Hypothalamus (tissue), 51 donors: ENCODE measurements at places on chromosomes 2 and 18.

- no peak for DNase-seq
Observed at GRCh38 chr18:3923750-3924149, 473.8 kb downstream of the TGIF1 start.

- no peak for DNase-seq
Observed at GRCh38 chr18:42187611-42188380, 232.8 kb downstream of the PIK3C3 start.

DNA sequence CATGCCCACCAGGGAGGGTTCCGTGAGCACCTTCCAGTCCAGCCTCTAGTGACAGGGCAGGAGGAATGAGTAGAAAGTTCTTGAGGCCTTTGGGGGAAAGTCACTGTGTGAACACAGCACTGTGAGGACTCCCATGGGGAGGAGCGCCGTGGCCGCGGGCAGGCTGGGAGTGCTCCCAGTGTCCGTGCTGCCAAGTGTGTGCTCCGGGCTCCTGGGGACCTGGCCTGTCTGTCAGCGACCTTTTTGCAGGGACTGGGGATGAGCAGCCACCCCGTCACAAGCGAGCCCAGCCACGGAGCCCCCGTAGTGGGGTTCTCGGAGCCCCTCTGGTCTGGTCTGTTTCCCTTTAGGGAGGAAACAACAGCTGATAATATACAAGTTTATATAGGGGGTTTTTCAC is 36.8 kb downstream of the PDIA6 start:
- no peak for DNase-seq

DNA sequence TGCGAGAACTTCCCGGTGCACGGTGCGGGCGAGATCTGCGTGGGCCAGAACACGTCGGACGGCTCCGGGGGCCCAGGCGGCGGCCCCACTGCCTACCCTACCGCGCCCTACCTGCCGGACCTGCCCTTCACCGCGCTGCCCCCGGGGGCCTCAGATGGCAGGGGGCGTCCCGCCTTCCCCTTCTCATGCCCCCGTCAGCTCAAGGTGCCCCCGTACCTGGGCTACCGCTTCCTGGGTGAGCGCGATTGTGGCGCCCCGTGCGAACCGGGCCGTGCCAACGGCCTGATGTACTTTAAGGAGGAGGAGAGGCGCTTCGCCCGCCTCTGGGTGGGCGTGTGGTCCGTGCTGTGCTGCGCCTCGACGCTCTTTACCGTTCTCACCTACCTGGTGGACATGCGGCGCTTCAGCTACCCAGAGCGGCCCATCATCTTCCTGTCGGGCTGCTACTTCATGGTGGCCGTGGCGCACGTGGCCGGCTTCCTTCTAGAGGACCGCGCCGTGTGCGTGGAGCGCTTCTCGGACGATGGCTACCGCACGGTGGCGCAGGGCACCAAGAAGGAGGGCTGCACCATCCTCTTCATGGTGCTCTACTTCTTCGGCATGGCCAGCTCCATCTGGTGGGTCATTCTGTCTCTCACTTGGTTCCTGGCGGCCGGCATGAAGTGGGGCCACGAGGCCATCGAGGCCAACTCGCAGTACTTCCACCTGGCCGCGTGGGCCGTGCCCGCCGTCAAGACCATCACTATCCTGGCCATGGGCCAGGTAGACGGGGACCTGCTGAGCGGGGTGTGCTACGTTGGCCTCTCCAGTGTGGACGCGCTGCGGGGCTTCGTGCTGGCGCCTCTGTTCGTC is 1.7 kb downstream of the FZD7 start:
- no peak for DNase-seq

GRCh38 chr2:189285962-189286645 is 106.5 kb upstream of the COL5A2 start:
- DNase-seq, result no peak

DNA sequence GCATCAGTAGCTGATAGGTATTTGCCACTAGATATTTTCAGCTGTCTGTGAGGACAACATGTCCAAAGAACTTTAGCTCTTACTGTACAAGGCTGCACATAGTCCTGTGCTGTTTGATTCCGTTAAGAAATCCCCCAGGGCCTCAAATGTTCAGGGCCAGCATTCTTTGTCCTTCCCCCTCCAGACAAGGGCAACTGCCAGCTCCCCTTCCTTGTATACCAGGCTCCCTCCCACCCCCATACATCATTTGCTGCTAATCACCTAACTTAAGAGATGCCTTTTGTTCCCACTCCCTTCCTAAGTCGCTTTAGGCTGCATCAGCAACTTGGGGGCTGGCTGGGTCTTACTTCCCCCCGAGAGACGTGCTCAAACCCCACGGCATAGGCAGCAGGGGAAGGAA is 138.7 kb downstream of the CDH20 start:
- no peak for DNase-seq

DNA sequence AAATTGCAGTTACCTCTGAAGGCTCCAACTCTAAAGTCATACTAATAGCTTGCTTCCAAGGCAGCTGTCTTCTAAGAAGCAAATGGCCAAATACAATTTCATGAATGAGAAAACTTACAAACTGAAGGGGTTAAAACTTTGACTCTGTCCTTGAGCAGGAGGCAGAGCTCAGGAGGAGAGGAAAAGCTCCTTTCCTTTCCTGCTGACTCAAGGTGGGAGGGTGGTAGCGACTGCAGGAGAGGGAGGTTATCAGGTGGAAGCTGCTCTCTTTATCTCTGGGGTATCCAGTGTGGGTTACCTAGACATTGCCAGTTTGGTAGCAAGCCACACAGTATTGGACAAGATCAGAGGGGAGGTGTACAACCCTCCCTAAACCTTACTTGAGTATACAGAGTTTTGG is 2.7 kb upstream of the EFEMP1 start:
- DNase-seq, result no peak

- DNase-seq, result no peak
Observed at GRCh38 chr2:176039375-176039774, 37.3 kb upstream of the LNPK start.

DNA sequence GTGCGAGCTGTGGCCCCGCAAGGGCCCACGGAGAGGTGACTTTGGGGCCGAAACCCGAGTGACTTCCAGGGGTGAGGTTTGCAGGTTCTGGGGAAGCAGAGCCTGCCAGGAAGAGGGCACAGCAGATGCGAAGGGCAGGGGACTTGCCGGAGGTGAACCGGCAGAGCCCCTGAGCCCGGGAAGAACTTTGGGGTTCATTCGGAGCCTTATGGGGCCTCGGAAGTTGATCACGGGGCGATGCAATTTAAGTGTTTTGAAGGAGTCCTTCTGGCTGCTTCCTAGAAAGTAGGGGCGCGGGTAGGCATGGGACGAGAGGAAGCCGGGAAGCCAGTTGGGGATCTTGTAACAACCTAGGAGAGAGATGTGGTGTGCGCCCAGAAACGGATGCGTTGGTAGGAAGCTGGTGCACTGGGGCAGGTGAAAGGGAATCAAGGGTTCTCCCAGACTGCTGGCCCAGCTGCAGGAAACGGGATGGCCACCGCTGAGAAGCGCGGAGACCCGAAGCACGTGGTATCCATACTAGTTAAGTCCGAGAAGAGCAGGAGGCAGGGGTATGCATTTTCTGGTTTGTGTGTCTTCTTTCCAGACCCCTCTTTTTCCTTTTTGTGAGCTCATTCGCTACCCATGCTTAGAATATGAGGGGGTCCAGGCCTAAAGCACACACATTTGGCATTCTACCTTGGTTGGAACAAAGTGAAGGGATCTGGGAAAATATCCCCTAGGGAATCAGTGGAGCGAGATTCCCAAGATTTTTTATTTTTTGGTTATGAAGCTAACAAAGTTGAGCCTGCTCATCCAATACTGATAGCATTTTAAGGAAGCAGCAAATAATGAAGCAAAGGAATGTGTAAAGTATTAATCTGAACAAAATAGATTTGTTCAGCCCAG is 758 bp downstream of the SCLY start:
- DNase-seq, result no peak

DNA sequence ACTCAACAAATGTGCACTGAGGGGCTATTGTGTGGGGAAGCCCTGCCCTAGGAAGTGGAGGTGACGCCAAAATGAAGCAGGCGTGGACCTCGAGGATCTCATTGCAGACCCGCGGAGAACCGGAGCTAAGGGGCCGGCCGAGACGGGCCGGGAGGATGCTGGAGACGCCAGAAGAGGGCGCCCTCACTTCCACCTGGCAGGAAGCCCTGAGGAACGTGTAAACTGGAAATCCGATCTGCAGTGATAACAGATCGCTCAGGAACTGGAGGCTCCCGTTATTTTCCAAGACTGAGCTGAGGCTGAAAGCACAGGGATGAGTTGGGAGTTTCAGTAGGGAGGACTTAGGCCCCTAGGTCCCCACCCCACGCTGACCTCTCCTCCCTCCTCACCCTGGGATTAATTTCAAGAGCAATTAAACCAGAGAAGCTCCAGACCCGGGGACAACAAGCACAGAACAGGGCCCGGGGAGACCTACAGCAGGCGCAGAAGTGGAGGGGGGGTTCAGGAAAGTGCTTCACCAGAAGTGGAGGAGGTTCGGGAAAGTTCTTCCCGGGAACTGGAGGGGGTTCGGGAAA is 7.7 kb upstream of the COL6A3 start:
- no peak for DNase-seq

DNA sequence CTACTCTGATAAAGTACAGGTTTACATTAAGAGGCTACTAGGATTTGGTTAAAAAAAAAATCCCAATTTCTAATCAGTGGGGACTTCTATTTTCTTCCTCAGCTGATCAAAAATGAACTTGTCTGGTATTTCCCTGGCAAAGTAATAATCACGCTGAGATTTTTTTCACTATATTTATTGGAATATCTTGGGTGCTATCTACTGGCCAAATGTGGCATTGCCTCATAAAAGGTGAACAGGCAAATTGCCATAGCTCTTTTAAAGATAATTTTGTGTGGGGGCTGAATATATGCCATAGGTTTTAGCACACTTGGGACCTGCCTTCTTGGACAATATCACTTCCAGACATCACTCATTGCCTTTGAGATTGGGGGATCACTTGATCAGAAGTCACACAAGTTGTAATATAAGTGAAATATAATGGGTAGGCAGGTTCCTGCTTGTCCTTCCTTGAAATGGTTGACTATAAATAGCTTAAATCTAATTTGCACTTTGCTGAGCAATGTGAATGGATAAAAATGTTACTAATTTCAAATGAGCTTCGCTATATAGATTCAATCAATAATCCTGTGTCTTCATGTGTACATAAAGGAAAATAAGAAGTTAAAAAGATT is 7.0 kb upstream of the NXPH2 start:
- DNase-seq, result no peak

- no peak for DNase-seq
Observed at GRCh38 chr2:69559442-69560146, 83.9 kb downstream of the AAK1 start.

DNA sequence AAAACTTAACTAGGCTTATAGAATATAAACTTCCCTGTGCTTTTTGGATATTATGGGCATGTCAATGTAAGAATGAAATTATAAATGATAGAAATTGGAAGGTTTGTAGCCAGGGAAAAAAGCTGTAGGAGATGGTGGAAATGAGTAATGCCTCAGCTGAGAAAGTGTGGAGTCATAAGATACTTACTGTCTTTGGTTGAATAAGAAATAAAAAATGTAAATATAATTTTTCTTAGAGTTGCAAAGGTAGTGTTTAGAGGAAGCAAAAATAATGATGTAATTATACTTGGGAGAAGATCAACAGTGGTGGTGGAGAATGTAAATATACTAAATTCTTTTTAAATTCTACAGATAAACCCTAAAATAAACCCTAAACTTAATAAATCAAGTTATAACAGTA is 26.2 kb upstream of the RND3 start:
- no peak for DNase-seq

DNA sequence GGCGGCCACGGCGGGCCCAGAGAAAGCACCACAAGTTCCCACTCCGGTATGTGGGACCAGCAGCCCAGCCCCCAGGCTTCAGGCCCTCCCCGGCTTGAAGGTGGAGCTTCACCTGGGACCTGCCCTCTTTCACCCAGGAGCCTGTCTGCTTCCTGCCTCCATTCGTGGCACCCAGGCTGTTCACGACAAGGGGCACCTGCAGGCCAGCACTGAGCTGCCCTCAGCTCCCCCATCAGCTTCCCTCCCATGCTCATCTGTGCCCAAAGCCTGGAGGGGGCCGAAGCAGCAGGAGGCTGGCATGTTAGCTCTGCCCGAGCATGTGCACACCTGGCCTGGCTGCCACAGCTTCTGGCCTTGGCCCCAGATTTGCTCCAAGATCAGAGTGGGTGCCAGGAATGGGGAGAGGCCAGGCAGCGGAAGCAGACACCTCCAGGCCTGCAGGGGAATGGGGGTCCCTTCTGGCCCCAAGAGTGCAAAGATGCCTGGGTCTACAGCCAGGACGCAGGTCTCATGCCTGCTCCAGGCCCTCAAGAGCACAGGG is 312.4 kb upstream of the SYT4 start:
- no peak for DNase-seq

DNA sequence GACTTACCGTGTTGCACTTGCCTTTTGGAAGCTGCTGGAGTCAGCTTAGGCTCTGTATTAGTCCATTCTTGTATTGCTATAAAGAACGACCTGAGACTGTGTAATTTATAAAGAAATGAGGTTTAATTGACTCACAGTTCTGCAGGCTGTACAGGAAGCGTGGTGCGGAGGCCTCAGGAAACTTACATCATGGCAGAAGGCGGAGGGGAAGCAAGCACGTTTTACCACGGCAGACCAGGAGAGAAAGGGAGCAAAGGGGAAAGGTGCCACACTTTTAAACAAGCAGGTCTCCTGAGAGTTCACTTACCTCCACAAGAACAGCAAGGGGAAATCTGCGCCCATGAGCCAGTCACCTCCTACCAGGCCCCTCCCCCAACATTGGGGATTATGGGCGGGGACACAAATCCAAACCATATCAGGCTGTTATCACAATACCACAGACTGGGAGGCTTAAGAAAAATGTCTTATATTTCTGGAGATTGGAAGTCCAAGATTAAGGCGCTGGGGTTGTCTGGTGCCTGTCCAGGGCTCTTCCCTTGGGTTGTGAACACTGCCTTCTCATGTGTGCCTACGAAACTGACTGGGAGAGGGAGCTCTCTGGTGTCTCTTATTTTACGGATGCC is 3.6 kb upstream of the D2HGDH start:
- DNase-seq, result no peak

GRCh38 chr2:237574467-237574866 is 8.1 kb downstream of the PRLH start:
- DNase-seq, result no peak

DNA sequence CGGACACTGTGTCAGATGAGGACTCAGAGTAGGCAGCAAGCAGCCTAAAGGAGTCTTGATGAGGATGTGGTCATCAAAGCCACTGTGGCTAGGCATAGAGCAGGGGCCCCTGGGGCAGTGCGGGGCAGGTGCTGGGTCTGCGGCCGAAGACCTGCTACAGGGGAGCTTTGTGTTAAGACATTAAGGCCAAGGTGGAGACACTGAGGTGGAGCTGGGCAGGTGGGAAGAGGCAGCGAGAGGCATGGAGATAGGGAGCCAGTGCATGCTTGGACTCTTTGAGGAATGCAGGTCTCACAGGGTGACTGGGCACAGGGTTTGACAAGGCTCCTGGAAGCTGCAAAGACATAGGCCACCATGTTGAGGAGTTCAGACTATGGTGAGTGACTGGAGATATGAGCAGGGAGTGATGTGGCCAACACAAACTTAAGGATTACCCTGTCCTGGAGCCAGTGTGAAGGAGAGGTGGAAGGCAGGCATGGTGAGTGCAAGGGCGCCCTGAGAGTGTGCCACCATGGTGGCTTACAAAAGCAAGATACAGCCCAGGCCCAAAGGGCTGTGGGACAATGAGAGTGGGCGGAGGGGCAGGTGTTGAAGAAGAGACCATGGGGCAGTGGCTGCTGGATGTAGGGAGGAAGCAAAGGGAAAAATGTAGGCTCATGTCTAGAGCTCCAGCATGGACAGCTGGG is 450.9 kb upstream of the HS6ST1 start:
- DNase-seq, result no peak

GRCh38 chr18:64233851-64234250 is 85.0 kb upstream of the LINC00305 start:
- no peak for DNase-seq

- no peak for DNase-seq
Observed at GRCh38 chr18:27843783-27844777, 332.9 kb downstream of the CDH2 start.
